HTR-8/SVneo (cell line): ENCODE measurements at places on chromosomes 12 and 14.
A peak's percentile ranks its signal among the peaks of the same experiment; 100 is the strongest.

GRCh38 chr12:835754-836518, 83.6 kb downstream of the WNK1 start:
- DNase-seq = no peak

DNA sequence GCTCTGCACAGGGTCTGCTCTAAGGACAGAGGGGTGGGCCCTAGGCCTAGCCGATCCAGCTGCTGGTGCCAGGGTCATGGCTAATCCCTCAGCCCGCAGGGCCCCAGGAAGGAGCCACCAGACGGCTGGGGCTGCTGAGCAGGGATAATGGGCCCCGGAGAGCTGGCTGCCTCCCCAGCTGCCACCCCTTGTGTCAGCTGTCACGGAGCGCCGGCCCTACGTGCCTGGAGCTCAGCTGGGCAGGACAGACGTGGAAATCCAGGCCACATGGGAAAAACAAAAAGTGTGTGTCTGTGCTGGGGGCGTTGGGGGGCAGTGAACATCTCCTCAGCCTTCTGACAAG, 36.2 kb downstream of the CHGA start:
- DNase-seq = no peak

- no peak for DNase-seq
Observed at GRCh38 chr12:27552886-27553560, 29.0 kb downstream of the PPFIBP1 start.

DNA sequence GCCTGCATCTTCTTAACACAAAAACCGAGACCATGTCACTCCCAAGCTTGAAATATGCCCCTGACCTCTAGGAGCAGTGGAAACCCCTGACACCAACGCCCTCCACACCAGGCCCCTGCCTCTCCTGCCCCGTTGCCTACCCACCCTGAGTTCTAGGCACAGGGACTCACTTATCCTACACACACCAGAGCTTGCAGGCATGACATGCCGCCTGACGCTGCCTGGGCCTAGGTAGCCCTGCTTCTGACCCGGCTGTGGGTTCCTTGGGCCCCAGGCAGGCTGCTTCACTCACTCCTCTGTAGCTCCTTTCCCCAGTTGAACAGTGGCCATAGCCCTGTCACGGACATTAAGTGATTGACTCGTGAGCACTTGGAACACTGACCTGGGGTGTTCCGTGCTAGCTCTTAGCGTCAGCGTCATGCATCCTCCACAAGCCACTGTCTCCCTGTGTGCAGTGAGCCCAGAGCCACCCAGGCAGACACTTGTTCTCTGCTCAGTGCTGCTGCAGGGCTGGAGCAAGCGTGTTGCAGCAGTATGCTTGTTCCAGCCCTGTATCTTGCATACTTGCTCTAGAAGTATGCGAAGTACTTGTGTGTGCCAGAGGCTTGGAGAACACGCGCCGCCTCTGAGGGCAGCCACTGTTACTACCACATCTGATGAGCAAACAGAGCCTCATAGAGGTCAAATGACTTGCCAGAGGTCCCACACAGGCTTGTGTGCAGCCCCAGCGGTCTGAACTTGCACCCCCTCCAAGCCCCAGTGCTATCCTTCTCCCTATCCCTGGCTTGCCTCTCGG, 15.6 kb downstream of the OTUB2 start:
- DNase-seq = no peak

DNA sequence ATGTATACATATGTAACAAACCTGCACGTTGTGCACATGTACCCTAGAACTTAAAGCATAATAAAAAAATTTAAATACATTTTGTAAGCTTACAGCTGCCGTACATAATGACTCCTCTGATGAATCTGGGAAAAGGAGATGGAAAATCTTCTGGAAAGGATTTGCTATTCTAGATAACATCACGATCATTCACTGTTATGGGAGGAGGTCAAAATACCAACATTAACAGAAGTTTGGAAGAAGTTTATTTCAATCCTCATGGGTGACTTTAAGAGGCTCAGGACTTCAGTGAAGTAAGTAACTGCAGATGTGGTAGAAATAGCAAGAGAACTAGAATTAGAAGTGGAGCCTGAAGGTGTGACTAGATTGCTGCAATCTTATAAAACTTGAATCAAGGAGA, 172.2 kb downstream of the SLC16A7 start:
- DNase-seq = no peak

DNA sequence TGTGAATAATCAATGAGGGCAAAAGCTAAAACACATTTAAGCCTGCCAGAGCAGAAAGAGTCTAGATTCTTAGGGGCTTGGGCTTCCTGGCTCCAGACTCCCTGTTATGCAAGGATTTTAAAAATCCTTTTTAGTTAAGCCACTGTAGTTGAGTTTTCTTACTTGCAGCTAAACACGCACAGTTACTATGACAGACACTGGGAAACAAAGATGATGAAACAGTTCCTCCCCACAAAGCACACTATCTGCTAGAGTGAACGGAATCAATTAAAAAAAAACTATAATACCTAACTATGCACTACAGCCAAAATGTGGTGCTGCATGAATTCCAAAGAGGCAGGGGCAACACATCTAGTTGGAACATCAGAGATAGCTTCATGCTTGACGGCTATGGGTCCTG, 28.2 kb downstream of the RPS6KA5 start:
- no peak for DNase-seq

- no peak for DNase-seq
Observed at GRCh38 chr12:107282628-107283027, 189.3 kb upstream of the CRY1 start.

- DNase-seq = no peak
Observed at GRCh38 chr12:57236201-57236924, 6.9 kb downstream of the SHMT2 start.

GRCh38 chr12:87952850-87953249, 76.4 kb downstream of the C12orf50 start:
- DNase-seq = no peak

DNA sequence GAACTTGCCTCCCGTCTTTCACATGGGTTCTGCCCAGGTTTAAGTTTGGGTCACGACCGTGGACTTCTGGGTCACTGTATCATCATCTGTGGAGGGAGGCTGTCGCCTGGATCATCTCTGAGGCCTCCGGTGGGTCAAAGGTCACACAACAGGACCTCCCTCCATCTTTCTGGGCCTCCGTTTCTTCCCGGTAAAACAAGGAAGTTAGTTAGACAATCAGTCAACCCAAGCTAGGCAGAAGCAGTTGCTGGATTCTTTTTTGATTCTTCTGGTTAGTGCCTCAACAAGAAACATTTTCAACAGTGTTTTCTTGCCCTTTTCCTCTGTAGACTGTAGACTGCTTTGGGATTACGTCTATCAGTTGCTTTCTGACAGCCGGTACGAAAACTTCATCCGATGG, 186.6 kb upstream of the BCL2L14 start:
- DNase-seq = no peak

- DNase-seq = no peak
Observed at GRCh38 chr12:44972746-44973421, 78.0 kb downstream of the DBX2 start.

DNA sequence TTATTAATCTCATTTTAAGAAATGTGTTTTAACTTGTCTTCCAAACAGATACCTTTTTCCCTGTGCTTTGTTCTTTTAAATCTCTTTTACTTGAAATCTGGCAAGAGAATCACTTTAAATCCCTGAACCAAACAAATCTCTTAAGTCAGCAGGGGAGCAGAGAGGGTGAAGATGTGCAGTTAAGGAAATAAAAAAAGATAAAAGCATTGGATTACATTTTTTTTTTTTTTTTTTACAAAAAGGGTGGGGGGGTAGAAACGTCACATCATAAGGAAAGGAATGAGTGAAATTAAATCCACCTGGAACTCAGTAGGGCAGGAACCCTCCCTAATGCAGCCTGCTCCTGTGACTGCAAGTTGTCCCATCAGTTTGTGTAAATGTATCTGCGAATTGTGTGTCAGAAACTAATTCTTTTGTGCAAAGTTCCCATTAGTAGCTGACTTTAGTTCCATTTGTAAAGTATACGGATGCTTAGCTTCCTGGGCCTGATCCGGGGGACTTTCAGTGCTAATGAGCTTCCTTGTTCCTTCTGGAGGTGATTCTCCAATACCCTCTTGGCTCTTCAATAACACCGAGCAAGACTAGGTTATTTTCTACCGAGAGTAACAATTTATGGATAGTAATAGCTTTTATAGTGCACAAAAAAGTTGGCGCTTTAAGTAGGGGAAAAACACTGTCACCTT, 1.5 kb downstream of the TTC6 start:
- DNase-seq = no peak

DNA sequence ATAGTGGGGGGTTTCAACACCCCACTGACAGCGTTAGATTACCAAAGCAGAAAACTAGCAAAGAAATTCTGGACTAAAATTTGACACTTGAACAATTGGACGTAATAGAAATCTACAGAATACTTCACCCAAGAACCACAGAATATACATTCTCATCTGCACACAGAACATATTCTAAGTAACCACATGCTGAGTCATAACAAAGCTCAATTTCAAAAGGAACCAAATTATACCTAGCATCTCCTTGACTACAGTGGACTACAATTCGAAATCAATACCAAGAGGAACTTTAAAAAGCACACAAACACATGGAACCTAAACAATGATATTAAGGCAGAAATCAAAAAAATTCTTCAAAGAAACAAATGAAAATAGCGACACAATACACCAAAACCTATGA, 871.6 kb upstream of the MDGA2 start:
- no peak for DNase-seq

GRCh38 chr14:35927727-35928126, 101.6 kb downstream of the BRMS1L start:
- no peak for DNase-seq

DNA sequence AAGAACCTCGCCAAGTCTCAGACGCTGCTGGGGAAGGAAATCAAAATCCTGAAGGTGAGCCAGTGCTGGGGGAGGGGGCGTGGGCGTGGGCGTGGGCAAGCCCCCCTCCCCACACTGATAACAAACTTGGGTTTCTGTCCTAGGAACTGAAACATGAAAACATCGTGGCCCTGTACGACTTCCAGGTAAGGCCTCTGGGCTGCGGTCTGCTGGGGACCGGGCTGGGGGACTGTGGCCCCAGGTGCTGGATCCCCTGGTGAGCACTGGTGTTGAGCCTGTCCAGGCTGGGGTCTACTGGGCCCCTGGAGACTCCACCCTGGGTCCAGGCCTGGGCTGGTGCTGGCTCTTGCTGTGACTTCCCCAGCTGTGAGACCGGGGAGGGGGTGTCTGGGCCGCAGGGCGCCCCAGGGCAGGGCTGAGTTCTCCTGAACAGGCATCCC, 1.2 kb downstream of the ULK1 start:
- DNase-seq = no peak

- peak; percentile 19 for DNase-seq
Observed at GRCh38 chr14:50260511-50260910, 29.1 kb upstream of the SOS2 start.

DNA sequence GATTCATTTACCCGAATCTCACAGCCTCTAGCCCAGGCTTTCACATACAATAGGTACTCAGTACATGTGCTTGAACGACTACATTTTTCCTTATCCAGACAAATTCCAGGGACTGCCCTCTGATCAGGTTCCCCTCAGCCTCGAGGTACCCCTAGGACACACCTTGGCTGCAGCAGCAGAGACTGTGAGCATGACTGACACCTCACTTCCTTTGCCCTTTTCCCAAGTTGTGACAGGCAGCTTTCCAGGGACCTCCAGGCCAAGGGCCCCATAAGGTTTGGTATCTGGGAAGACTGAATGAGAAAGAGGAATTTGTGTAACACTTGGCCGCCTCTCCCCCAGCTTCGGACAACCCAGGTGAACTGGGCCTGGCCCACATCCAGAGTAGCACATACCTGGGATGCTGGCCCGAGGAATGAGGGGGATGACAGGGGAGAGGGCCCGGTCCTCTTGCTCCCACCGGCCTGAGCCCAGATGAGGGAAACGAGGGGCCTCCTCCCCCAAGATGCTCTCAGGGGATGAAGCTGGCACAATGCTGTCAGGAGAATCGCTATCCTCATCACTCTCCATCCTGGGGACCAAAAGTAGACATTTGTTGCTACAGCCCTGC, 10.2 kb upstream of the PRKAG1 start:
- DNase-seq = no peak

DNA sequence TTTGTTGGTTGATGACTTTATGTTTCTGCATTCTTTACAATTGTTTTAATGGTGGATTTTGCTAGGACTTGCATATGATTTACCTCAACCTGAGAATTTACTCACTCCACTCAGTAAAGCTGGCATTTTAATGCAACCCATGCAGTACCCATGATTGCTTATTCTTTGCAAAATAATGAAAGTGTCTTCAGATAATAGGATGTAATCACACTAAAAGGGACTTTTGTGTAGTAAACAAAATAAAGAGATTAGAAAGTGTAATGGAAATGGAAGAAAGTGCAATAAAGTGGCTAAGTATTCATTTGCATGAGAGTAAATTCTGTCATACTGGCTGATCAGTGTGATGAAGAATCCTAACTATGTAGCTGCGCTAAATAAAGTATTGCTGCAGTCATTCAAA, 87.6 kb upstream of the NOVA1 start:
- DNase-seq = no peak

- DNase-seq = peak; percentile 62
Observed at GRCh38 chr14:23327947-23328744, 6.9 kb downstream of the PABPN1 start.

DNA sequence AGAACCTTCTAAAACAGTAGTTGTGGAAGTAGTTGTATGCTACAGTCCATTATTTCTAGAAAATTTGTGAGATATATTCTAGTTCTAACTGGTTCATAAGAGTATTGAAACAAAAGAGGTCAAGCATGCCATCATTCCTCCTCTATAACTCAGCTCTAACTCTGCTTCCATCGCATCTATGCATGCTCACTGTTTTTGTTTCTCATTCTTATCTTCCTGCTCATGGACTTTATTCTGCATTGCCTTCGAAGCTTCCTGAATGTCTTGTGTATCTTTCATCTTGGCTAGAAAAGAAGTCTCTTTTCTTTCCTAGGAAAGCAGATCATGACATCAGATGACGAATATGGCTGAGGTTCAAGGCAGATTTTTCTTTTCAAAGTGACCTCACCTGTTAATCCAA, 402 bp downstream of the LMNTD1 start:
- DNase-seq = no peak

GRCh38 chr12:5187136-5187535, 143.5 kb downstream of the KCNA5 start:
- no peak for DNase-seq

DNA sequence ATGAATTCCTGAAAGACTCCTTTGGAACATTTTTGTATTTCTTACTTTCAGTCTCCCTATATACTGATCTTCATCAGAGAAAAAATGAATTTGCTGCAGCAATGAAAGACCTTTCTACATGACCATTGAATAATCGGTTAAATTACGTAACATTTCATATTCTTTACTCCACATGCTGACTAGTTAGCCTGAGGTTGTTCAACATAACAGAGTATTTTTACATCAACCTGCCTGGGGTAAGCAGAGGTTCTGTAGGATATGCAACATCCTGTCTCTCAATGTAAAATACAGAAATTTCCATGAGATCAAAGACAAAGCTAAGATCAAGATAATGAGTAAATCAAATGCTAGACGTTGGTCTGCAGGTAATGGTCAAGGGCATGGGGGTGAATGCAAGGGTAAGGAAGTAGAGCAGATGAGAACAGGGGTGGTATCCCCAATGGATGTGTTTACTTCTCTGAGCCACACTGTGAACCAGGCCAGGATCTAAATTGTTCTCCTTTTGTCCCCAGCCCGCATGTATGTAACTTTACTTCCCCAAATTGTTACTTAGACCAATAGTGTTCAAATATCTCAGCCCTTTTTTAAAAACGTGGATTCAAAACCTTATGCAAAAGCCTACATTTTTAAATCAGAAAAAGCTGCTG, 45.4 kb downstream of the DUSP6 start:
- DNase-seq = no peak

GRCh38 chr14:38065106-38065762, 142.5 kb upstream of the SSTR1 start:
- DNase-seq = no peak
